Stimulated activated CD4-positive, alpha-beta T cell treated with anti-CD3 and anti-CD28 coated beads, Interleukin-1b, Interleukin-23, amount 100 ng/mL, for 1 hour (primary cell): ENCODE measurements at places on chromosomes 12 and 14.

- DNase-seq, result no peak
Measured at GRCh38 chr12:118082161-118082560, 21.2 kb upstream of the WSB2 start.

DNA sequence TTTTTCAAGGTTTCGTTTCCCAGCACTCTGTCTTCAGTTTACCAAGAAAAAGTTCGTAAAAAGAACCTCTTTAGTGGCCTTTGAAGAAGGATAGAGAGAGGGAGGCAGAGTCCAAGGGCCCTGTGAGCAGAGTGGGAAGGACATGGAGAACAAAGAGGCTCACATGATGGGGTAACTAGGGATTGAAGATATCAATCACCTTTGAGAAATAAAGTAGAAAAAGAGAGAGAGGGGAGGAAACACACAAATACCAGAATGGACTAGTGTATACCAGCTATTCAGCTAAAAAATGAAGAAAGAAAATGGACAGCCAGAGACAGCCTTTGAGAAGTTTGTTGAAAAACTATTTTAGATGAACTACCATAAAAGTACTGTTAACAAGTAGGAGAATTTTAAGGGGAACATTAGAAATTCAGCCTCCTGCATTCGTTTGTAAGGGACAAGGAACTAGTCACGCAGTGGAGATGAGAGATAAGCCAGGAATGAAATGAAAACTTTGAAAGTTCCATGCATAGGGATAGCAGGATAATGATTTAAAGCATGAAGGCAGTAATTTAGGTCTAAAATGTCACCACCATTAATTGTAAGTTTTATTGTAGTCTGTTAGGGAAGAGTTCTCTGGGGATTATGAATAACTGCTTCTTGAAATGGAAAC lies 82.1 kb downstream of the SPTSSA start:
- DNase-seq, result no peak

GRCh38 chr12:112939761-112940381 lies 1.6 kb downstream of the OAS3 start:
- no peak for DNase-seq

GRCh38 chr12:80187660-80188090 lies 88.3 kb downstream of the OTOGL start:
- no peak for DNase-seq

GRCh38 chr12:125100551-125101434 lies 35.6 kb downstream of the AACS start:
- DNase-seq, result no peak

- no peak for DNase-seq
Measured at GRCh38 chr12:66538970-66539369, 139.9 kb downstream of the GRIP1 start.

- peak; percentile 21 for DNase-seq
Measured at GRCh38 chr14:23327947-23328744, 6.9 kb downstream of the PABPN1 start.

DNA sequence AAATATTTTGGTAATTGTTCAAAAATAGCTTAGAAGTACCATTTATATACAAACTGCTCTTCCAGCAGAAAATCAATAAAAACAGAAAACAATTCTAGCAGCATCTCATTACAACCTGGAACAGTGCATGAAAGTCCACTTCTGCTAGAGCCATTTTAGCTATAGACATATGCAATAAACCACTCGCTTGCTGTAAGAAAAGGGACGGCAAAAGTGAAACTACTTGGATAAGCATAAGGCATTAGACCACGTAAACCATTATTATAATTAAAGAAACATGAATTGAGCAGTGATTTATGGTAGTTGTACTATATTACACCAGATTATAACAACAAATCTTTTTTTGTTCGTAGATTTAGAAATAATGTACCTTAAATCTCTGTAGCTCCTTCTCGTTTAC lies 48.7 kb downstream of the LRIG3 start:
- DNase-seq, result no peak

- no peak for DNase-seq
Measured at GRCh38 chr12:10211101-10211939, 1.4 kb upstream of the GABARAPL1 start.

GRCh38 chr12:109250523-109250922 lies 58.6 kb downstream of the FOXN4 start:
- no peak for DNase-seq

- DNase-seq, result no peak
Measured at GRCh38 chr14:50943261-50943942, 881 bp downstream of the PYGL start.

GRCh38 chr12:28540324-28540714 lies 350.1 kb downstream of the CCDC91 start:
- no peak for DNase-seq

DNA sequence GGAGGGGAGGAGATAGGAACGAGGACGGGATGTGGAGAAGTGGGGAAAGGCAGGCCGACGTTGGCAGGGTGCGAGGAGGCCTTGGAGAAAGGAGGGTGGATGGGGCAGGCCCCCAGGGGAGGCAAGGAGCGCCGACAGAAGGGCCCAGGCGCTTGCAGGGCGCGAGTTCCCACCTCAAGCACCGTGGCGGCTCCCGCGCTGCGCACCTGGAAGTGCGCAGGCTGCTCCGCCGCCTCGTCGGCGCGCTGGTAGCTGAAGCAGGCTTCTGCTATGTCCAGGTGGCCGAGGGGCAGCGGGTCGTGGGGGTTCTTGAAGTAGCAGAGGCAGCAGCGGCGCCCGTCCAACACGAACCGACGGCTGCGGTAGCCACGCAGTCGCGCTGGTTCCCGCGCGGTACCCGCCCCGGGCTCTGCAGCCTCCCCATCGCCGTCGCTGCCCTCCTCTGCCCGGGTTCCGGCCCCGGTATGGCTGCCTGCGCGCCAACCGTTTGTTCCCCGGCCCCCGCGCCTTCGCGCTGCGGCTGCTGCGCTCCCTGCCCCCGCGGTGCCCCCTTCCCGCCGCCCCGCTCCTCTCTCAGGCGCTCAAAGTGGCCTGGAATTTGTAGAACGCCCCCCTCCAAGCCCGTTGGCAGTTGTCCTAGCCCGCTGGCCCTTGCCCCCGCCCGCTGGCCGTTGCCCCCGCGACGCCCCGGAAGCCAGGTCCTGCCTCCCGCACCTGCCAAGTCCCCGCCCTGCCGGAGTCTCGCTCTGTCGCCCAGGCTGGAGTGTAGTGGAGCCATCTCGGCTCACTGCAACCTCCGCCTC lies 1.1 kb upstream of the ACTR6 start:
- DNase-seq, result peak; percentile 19

DNA sequence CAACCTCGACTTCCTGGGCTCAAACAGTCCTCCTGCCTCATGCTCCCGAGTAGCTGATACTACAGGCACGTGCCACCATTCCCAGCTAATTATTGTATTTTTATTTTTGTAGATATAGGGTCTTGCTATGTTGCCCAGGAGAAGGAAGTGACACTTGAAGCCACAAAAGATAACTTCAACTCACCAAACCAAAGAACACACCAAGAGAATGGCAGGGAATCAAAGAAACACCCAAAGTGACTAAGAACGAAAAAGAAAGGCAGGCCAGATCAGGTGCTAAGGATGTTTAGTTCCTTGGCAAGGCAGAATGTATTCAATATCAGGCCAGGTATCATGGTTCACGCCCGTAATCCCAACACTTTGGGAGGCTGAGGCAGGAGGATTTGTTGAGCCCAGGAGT lies 10.1 kb upstream of the TPCN1 start:
- DNase-seq, result no peak
